ENCODE measurements at places on chromosomes 16 and 17.

GRCh38 chr17:69533481-69534234 is 119.2 kb downstream of the MAP2K6 start:
- DNase-seq: no peak

GRCh38 chr17:40021451-40021971 is 6.3 kb downstream of the CSF3 start:
- DNase-seq: peak; percentile 80

GRCh38 chr16:7506363-7506762 is 173.7 kb downstream of the RBFOX1 start:
- DNase-seq: no peak

DNA sequence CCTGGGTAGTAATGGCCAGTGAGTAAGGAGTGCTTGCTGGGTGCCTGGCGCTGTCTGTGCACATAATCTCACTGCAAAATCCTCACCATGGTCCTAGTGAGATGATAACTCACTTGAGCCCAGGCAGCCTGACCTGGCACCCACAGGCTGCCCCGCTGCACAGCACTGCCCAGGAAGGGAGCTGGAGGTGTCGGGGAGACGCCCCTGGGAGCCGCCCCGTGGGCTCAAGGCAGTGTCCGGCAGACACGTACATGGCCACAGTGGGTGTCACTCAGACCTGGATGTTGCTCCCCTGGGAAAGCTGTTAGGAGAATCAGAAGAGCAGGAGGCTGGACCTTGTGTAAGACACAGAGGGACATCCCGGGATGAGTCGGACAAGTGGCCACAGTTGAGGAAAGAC is 44.2 kb downstream of the BEAN1 start:
- no peak for DNase-seq

DNA sequence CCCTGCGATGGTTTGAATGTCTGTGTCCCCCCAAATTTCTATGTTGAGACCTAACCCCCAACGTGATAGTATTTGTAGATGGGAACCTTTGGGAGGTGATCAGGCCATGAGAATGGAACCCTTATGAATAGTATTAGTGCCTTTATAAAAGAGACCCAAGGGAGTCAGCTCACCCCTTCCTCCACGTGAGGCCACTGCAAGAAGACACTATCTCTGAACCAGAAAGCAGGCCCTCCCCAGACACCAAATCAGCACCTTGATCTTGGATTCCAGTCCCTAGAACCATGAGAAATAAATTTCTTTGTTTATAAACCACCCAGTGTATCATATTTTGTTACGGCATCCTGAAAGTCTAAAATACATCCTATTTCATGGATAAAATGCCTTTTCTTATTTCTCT is 64.4 kb upstream of the LRRC37A3 start:
- DNase-seq: no peak

DNA sequence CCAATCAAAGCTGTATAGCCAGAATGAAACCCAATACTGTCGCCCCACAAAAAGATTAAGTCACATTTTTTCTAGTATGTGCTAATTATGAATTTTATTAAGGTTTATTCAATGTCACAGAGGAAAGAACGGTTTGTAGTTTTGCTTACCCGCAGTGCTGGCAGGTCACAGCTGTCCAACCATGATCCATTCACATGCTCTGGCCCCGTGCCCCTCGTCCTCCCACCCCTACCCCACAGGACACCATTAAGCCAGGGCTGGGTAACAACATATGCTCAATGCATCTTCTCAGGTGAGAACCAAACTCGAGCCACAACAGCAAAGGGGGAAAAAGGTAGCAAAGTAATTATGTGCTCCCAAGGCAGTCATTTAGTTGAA is 589 bp upstream of the FBF1 start:
- no peak for DNase-seq

GRCh38 chr17:27247071-27247957 is 46.6 kb upstream of the WSB1 start:
- DNase-seq: peak; percentile 32

- DNase-seq: no peak
Measured at GRCh38 chr17:80649200-80649644, 104.6 kb downstream of the RPTOR start.

DNA sequence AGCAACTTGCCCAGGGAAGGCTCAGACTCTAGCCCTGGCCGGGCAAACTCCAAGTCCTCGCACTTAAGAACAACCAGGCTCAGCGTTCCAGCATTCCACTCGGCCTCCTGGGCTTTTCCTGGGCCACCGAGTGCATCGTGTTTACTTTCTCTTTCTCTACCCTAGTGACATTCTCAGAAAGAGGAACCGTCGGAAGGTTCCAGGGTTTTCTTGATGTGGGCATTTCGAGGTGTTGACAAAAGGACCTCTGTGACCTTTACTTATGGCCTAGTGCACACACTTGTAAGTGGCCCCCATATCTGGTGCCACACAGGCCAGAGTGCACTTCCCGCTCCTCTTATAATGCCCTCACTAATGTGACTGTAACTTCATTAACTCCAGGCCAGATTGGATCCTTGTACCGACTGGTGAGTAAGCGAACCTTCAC is 3.1 kb upstream of the BANP start:
- no peak for DNase-seq

- DNase-seq: no peak
Measured at GRCh38 chr17:28004344-28004743, 38.1 kb upstream of the NLK start.

DNA sequence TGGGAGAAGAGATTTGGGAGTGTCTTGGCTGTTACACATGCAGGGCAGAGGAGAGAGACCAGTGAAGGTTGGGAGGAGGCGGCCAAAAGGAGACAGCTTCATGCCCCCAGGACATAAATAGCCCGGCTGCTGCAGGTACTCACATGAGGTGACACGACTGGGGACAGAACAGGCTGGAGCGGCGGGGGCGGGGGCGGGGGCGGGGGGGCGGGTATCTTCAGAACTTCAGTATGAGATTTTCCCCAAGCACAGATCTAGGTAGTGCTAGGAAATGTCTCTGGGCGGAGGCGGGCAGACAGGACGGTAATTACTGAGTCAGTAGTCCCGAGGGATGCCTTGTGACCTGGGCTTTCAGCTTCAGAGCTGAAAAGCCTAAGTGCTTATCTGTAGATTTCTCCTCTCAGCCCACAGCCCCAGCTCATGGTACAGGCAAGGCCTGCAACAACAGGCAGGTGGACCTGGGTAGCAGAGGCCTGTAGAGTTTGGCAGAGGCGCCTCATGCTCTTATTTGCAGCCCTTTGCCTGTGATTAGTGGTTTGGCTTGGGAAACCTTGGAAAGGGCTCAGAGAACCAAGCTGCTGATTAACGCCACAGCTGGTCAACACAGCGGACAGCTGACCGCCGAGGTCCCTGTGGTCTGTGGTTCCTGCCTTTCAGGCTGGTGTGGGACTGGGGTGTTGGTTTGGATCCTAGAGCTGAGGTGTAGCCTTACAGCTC is 24.5 kb downstream of the UNK start:
- no peak for DNase-seq

DNA sequence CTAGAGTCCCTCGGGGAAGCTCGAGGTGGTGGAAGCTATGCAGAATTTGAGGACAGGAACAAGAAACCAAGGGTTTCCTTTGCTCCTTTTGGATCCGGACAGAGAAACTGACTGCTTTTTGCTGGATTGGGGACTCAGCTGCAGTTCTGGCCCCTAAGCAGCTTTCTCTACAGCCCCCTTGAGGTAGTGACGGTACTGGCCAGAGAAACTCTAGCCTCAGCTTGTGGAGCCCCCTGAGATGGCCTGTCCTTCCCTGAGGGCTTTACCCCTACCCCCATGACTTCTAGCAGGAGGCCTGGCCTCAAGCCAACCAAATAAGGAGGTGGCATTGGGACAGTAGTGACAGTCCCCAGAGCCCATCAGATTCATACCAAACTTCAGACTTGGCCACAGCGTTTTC is 118.1 kb downstream of the IRX5 start:
- no peak for DNase-seq

DNA sequence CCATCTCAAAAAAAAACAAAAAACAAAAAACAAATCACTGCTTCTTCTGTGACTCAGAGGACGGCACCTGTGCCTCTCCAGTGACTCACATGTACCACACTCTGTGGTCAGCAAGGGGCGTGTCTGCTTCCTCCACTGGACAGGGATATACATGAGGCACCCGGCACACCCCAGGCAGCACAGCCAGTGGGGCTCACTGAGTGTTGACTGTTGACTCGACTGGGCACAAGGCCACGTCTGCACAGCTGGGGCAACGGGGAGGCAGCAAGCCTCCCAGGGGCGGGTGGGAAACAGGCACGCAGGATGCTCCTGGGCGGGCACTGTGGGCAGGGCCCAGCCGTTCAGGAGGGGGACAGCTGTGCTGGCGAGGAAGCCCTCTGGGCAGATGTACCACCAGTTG is 64.1 kb downstream of the TIMM22 start:
- peak; percentile 96 for DNase-seq

DNA sequence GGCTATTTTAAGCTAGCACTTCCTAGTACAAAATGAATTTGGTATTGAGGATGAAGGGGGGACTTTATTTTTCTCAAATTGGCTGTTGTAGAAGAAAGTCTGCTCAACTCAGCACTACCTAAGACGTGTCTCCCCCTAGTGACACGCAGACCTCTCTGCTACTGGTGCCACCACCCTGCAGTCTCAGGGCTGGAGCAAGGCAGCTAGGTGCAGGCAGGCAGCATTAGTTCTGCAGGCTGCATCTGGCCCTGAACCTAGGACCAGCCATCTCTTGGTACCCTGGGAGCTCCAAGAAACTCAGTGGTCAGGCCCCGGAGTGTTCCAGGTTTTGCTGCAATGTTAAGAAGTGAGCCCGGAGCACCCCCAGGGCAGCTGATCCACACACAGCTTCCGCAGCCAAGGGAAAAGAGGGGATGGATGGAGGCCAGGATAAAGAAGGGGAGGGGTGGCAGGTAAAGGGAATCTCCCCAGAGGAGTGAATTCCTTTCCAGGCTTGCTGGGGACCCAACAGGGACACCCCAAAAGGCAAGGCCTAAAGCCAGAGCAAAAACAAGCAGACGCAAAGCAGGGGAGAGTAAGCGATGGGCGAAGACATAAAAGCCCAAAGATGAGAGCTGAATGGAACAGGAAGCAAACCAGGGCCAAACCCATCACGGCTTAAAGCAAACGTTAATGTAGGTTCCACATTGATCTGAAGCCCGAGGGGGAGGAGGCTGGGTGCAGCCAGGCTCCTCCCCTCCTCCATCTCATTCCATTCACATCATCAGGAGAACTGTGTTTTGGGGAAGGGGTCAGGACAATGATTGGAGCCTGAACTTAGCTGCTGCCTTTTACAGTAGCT is 200.5 kb downstream of the ZFHX3 start:
- no peak for DNase-seq
